Uterine smooth muscle cell (primary cell): ENCODE measurements at places on chromosomes 5 and 9. TPM values are rescaled to one million over a fixed set of nuclear protein-coding genes. Genes with fewer than 3 reads are reported as not detected.

Gene ADRA1B
- under 0.01 TPM in 1 of 2 replicates, not detected in the other for total RNA-seq

Gene PTGS1
- total RNA-seq: 11.4 and 31.2 TPM in 2 replicates

Gene GARNL3
- total RNA-seq: 3.3 and 5.1 TPM in 2 replicates

Gene ASTN2
- total RNA-seq: 7.5 and 9.0 TPM in 2 replicates

Gene TAF11L10
- total RNA-seq: not detected in 2 replicates

Gene FBXL7
- total RNA-seq: 3.0 and 4.2 TPM in 2 replicates

Gene EPB41L4B
- 0.11 and 0.12 TPM in 2 replicates for total RNA-seq

Gene PAX5
- not detected in 2 replicates for total RNA-seq

Gene OCLN
- 1.7 and 2.0 TPM in 2 replicates for total RNA-seq

Gene PCDHB15
- under 0.01 and 0.37 TPM in 2 replicates for total RNA-seq

Gene POLK
- total RNA-seq: 44.2 and 57.0 TPM in 2 replicates

Gene GNPDA1
- 80.7 and 98.0 TPM in 2 replicates for total RNA-seq

Gene SPATA31A3
- not detected in 2 replicates for total RNA-seq

Gene AGXT2
- total RNA-seq: not detected in 2 replicates

Gene GDNF
- 0.25 and 2.1 TPM in 2 replicates for total RNA-seq

Gene SURF4
- total RNA-seq: 547 and 670 TPM in 2 replicates

Gene SPINK4
- not detected in 2 replicates for total RNA-seq

Gene CTNND2
- total RNA-seq: not detected in 2 replicates

Gene NR2F1-AS1
- total RNA-seq: 20.1 and 21.0 TPM in 2 replicates

Gene MLANA
- total RNA-seq: not detected in 2 replicates

Gene IFNA2
- not detected in 2 replicates for total RNA-seq

Gene BTNL8
- not detected in 2 replicates for total RNA-seq

Gene ADAMTS13
- total RNA-seq: 0.77 and 2.7 TPM in 2 replicates

Gene GRXCR2
- total RNA-seq: not detected in 2 replicates

Gene PPP1R26
- total RNA-seq: 20.6 and 22.9 TPM in 2 replicates

Gene SHROOM1
- 3.9 and 6.3 TPM in 2 replicates for total RNA-seq

Gene HSD17B4
- total RNA-seq: 168 and 244 TPM in 2 replicates

Gene MEGF10
- total RNA-seq: 0.12 and 0.22 TPM in 2 replicates

Gene DRD1
- not detected in 2 replicates for total RNA-seq

Gene ANKDD1B
- 0.33 and 0.62 TPM in 2 replicates for total RNA-seq

Gene IRX2
- under 0.01 and 0.11 TPM in 2 replicates for total RNA-seq

Gene MAML1
- total RNA-seq: 6.2 TPM in 2 replicates

Gene SNCAIP
- total RNA-seq: 26.2 and 69.9 TPM in 2 replicates

Gene LOX
- 22.4 and 58.0 TPM in 2 replicates for total RNA-seq

Gene TPPP
- total RNA-seq: 0.22 and 0.25 TPM in 2 replicates

Gene LYRM7
- 7.4 and 15.8 TPM in 2 replicates for total RNA-seq

Gene ARID3C
- total RNA-seq: 0.12 and 0.22 TPM in 2 replicates

Gene DAB2
- total RNA-seq: 102 and 106 TPM in 2 replicates

Gene COL23A1
- under 0.01 TPM in 1 of 2 replicates, not detected in the other for total RNA-seq

Gene TMEM215
- total RNA-seq: under 0.01 TPM in 1 of 2 replicates, not detected in the other

Gene SLC34A3
- total RNA-seq: not detected in 2 replicates

Gene RPL35
- total RNA-seq: 2,201 and 2,225 TPM in 2 replicates

Gene IFNB1
- total RNA-seq: not detected in 2 replicates

Gene PCDHB5
- 0.22 and 0.50 TPM in 2 replicates for total RNA-seq

Gene ADAMTS12
- 13.5 and 15.1 TPM in 2 replicates for total RNA-seq
